ENCODE measurements at places on chromosomes 7 and 10. TPM values are rescaled to one million over a fixed set of nuclear protein-coding genes. Genes with fewer than 3 reads are reported as not detected.

The TUBB8 gene
- 0.15 TPM for total RNA-seq

The GRID2IP gene
- not detected for total RNA-seq

The INA gene
- 18.6 TPM for total RNA-seq

The PTPRN2 gene
- 0.54 TPM for total RNA-seq

The OPN4 gene
- not detected for total RNA-seq

The MKRN1 gene
- total RNA-seq, result 64.8 TPM

The EPHA1 gene
- not detected for total RNA-seq

The ITIH5 gene
- total RNA-seq, result 0.14 TPM

The RPEL1 gene
- not detected for total RNA-seq

The VPS26A gene
- total RNA-seq, result 54.1 TPM

The LRRTM3 gene
- not detected for total RNA-seq

The OR2A42 gene
- total RNA-seq, result not detected

The UPK3B gene
- 20.0 TPM for total RNA-seq

The GDF2 gene
- not detected for total RNA-seq

The CEP55 gene
- total RNA-seq, result 73.3 TPM

The GATA3 gene
- 4.8 TPM for total RNA-seq

The WEE2 gene
- total RNA-seq, result not detected

The TMEM106B gene
- total RNA-seq, result 35.8 TPM

The AMPH gene
- 0.12 TPM for total RNA-seq

The SOSTDC1 gene
- not detected for total RNA-seq

The GPR141 gene
- total RNA-seq, result not detected

The BTBD16 gene
- 0.43 TPM for total RNA-seq

The POU6F2 gene
- total RNA-seq, result not detected

The CPEB3 gene
- 0.51 TPM for total RNA-seq

The CNTNAP2 gene
- total RNA-seq, result 0.02 TPM

The ACSL5 gene
- total RNA-seq, result 0.30 TPM

The CUBN gene
- 0.15 TPM for total RNA-seq

The HOXA7 gene
- total RNA-seq, result 4.8 TPM

The ACSM6 gene
- not detected for total RNA-seq

All from A549 treated with dexamethasone at 1 μM for 4 hours (cell line).